HEK293T (cell line): ENCODE measurements at places on chromosomes 7 and 10.

- DNase-seq: no peak
Measured at GRCh38 chr10:4337563-4337962, 488.4 kb upstream of the AKR1E2 start.

DNA sequence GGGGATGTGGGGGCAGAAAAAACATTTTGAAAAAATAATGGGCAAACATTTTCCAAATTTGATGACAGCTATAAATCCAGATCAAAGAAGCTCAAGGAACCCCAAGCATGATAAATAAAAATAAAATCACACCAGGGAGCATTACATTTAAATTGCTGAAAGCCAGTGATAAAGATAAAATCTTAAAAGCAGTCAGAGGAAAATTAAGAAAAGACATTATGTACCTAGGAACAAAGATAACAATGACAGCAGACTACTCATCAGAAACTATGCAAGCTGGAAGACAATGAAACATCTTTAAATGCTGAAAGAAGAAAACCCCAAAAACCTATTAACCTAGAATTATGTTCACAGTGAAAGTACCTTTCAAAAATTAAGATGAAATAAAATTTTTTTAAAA lies 23.3 kb downstream of the NEUROG3 start:
- no peak for DNase-seq

GRCh38 chr7:134720091-134720935 lies 59.1 kb upstream of the CALD1 start:
- DNase-seq: no peak

- DNase-seq: no peak
Measured at GRCh38 chr10:20956843-20957242, 59.7 kb upstream of the NEBL start.

DNA sequence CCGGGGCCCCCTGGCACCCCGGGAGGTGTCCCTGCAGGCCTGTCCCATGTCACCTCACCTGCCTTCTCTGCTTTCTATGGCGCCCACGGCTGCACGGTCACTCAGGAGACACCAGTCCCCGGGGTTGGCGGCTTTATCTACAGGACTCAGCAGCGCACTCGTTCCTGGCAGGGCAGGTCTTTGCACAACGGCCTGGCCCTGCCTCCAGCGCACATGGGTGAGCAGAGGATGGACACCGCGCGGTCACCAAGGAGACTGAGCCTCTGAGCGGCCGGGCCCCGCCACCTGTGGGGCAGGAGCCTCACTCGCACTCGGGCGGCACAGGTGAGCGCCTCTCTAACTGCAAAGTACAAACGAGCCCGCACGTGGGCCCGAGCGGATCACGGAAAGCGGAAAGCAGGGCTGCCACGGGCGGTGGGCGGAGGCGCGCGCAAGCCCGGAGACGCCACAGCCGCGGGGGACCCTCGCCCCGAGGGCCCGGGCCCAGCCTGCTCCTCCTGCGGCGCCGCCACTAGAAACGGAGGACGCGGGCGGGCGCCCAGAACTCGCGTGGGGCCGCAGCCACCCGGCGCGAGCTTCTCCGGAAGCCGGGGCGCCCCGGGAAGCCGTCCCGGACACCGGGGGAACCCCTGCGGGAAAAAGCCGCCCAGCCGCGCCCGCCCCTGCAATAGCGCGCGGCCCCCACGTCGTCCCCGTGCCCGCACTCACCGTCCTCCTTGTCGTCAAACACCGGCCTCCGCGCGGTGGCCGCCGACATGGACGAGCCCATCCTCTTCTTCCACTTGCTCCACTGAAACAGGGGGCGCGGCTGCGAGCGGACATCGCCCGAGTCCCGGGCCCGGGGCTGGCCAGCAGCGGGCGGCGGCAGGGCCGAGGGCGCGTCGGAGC lies 642 bp downstream of the STK32C start:
- no peak for DNase-seq

- no peak for DNase-seq
Measured at GRCh38 chr7:29208410-29209250, 14.1 kb downstream of the CHN2 start.

DNA sequence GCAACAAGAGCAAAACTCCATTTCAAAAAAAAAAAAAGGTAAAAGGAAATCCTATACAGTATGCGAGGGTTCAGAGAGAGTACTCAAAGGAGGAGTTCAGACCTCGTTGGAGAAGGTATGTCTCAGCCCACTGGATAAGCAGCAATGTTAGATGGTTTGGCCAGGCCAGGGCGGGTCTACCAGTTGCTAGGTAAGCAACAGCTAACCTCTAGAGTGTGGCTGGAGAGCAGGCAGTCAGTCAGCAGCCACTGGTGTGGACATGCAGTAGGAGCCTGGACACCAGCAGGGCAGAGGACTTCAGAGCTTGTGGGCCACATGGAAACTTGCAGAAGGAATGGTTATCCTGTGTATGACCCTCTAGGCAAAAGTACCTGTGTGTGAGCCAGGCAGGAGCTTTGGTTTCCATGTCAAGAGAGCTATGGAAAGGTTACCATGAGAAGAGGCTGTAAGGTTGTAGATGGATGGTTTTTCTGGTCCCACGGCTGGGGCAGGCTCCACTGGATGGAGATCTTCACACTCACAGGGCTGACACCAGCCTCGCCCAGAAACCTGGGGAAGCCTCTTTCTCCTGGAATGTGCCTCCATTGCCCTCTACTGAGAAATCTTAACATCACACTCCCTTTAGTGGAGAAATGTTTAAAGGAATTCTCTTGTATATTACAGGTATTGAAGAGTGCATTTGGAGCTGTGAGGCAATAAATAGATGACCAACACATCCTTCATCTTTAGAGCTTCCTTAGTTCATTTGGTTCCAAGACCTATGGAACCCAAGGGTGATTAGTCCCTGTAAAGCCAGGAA lies 63.6 kb downstream of the CCDC186 start:
- peak; percentile 38 for DNase-seq

GRCh38 chr7:1013581-1013980 lies 30.6 kb downstream of the CYP2W1 start:
- no peak for DNase-seq

- DNase-seq: no peak
Measured at GRCh38 chr10:43296320-43296719, 29.5 kb upstream of the RASGEF1A start.

DNA sequence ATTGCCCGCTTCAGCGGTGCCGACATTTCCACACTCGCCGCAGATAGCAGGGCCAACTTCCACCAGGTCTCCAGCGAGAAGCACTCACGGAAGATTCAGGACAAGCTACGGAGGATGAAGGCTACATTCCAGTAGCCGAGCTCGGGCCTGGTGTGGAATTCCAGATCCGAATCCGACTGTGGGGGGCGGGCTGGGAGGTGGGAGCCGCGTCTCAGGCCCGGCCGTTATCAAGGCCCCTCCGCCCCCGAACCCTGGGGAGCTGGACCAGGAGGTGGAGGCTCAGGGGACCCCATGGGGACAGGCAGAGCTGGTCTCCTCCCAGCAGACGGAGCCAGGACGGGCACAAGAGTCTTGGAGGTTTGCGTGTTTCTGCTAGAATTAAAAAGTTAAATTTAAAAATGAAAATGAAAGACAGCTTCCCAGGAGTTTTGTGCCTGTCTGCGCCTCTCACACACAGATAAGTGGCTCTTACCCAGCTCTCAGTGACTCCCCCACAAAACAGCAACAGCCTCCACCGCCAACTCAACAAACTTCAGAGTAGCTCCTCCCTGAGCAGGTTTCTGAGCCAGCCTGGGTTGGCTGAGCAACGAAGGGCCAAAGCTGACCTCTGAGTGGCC lies 5.2 kb upstream of the UTF1 start:
- no peak for DNase-seq

DNA sequence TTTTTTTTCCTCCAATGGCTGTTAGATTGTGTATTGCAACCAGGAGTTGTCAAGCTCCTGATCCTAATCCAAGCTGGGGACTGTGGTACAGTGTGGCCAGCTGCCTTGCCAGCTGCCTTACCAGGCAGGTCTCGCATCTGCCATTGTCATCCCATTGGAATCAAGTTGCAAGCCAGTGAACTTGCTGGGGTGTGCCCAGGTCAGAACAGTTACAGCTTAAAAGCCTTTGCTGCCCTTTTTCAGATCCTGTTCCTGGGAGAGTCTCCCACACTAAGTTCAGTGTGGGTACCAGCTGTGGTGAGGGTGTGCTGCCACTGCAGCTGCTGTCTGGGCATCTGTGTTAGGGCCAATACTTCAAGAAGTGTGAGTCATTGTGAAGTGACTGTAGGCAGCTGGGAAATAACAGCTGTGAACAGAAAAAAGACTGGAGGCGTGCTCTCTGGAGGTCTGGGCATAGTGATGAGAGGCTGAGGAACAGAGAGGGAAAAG lies 72.8 kb downstream of the CCNY start:
- DNase-seq: no peak
